ENCODE measurements at places on chromosomes 5 and 9. TPM values are rescaled to one million over a fixed set of nuclear protein-coding genes. Genes with fewer than 3 reads are reported as not detected.

GRCh38 chr9:38401994-38402393 is 9.5 kb downstream of the ALDH1B1 start:
- no peak for DNase-seq

DNA sequence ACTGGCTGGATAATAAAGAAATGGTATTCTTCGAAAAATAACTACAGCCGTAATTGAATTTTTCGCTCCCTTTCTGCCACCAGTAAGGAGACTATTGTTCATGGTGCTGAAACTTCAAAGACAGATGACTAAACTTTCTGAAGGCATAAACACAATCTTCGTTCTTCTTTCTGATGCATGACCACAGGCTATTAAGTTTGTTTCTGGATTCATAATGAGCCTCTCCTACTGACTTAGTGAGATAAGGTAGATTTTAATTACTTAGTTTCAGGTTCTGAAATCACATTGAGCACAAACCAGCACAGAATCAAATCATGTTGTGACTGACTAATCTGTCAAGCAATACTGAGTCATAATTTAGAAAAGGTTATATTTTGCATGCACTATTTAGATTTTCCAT is 441.8 kb upstream of the CCNG1 start:
- DNase-seq: no peak

GRCh38 chr5:146399481-146399880 is 47.7 kb upstream of the TCERG1 start:
- no peak for DNase-seq

DNA sequence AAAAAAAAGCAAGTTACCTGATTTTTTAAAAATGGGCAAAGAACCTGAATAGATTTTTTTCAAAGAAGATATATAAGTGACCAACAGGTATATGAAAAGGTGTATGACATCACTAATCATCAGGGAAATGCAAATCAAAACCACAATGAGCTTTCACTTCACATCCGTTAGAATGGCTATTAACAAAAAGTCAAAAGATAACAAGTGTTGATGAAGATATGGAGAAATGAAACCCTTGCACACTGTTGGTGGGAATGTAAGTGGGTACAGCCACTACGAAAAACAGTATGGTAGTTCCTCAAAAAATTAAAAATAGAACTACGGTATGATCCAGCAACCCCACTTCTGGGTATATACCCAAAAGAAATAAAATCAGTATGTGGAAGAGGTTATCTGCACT is 134.8 kb downstream of the UGCG start:
- no peak for DNase-seq

DNA sequence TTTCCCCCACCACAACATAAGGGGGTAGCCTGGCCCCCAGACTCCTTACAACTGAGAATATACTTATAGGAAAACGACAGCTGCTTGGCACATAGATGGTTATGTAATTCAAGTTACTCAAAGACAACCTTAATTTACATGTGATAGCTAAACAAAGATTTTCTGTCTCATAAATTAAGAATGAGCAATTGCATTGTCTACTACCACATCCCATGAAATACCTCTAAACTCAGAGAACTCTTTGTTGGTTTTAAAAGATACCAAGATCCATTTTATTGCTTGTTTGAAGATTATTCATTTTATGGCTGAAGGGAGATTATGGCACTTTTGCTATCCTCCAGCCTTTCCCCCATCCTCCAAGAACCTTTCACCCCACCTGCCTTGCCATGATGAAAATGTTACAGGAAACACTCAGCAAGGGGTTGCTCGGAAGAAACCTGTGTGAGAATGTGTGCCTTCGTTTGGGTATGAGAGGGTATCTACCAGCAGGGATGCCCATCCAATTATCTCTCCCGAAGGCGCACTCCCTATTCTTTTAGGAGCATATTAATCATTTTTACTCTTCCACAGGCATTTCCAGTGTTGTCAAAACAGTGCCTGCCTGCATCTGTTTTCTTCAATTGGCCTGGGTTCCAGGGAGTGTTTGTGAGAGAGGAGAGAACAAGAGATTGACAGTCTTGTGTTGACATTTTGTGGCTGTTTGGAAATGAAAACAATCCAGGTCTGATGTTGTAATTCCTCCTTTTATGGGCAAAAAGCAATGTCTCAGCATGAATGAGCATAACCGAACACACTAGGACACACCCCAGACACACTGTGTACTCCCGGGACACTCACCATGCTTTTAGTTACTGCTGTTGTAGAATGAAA is 208.0 kb upstream of the ANKRD55 start:
- DNase-seq: no peak

DNA sequence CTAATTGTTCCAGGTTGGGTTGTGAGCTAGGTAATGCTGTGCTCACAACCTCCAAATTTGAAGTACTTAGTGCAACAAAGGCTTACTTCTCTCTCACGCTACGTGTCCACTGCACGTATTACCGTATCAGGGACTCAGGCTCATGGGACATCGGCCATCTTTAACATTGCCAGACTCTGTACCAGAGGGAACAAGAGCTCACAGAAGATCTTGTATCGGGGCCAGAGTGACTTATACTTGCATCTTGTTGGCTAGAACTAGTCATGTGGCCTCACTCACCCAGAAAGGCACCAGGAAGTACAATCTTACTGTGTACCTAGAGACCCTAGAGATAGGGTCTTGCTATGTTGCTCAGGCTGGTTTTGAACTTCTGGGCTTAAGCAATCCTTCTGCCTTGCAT is 81.1 kb upstream of the KLF9 start:
- DNase-seq: no peak

DNA sequence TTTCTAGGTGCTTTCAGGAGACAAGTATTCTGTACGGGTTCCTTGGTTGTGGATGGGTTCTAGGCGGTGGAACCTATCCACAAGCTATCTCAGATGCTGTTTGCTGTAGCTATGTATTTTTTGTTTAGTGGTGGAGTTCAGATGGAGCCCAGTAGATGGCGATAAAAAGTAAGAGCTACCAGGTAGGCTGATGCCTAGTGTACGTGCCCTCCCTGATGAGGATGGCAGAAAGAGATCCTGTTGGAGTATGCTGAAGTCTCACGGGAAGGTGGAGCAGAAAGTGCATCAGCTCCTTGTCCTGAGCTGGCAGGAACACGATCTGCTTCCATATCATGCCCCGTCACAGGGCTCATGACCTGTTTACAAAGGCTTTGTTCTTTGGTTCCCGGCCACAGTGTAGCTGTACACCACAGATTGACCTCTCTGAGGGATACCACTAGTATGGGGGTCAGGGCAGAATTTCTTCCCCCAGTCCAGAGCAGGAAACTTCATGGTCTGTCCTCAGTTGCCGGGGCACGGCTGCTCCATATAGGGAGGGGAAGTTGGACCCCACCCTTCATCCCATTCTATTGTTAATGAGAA is 12.6 kb upstream of the UGT3A2 start:
- no peak for DNase-seq

GRCh38 chr9:106576232-106576760 is 286.7 kb upstream of the ZNF462 start:
- no peak for DNase-seq

DNA sequence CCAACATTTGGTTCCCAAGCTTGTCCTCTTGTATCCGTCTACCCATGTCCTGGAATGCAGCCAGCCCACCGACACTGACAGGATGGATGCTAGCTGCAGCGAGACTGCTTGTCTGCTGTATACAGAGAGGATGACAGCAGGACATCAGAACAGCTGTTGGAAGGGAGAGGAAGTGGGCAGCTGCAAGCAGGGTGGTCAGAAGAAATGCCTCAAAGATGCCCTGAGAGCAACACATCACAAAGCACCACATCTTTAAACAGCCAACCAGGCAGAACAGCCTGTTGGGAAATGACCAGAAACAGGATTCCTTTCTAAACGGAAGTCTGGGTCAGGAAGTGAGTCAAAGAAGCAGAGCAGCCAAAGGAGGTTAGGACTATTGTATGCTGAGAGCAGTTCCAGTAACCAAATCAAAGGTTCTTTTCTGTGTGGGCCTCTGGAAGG is 219.1 kb downstream of the NDUFS4 start:
- DNase-seq: no peak

DNA sequence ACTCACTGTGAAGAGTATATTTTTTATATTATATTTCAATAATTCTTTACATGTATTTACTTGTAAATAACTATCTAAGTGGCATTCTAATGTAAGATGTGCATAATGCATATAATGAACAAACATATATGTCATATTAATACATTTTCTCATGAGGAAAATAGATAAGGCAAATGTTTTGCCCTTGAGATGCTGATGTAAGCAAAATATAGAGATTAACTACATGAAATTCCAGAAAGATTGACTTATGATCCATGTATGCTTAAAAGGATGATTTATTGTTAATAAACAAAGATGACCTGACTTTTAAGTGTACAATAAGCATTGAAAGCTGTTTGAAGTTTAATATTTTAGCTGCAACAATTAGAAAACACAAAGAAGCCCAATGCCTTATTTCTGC is 559.9 kb downstream of the PTPRD start:
- no peak for DNase-seq

DNA sequence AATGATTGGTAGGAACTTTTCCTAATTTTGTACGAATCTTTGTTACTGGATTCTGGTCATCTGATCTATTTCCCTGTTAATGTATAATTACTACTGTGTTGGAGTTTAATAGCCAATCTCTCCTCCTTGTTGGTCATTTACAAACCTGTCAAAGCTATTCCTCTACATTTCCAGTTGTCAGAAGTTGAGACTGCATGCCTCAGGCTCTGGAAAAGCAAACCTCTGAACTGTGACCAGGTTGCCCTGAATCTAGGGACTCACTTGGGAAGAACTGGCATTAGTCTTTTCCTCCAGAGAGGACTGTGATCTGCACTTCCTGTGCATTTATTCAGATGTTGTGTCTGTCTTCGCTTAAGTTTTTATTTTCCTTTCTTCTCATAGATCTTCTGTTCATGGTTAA is 16.1 kb downstream of the PDLIM4 start:
- DNase-seq: no peak

- DNase-seq: no peak
Observed at GRCh38 chr9:76529653-76530052, 70.7 kb downstream of the GCNT1 start.

Gene SHOC1
- not detected for total RNA-seq

Gene STK32A
- 7.3 TPM for total RNA-seq

Gene IL4
- total RNA-seq: not detected

Gene BARHL1
- not detected for total RNA-seq

Gene INPP5E
- 18.5 TPM for total RNA-seq
